ENCODE measurements at places on chromosomes 13 and 19. TPM values are rescaled to one million over a fixed set of nuclear protein-coding genes. Genes with fewer than 3 reads are reported as not detected.
A peak's percentile ranks its signal among the peaks of the same experiment; 100 is the strongest.

The NLRP4 gene
- total RNA-seq, result not detected

The KIRREL2 gene
- not detected for total RNA-seq

The ZNF780B gene
- 21.2 TPM for total RNA-seq

DNA sequence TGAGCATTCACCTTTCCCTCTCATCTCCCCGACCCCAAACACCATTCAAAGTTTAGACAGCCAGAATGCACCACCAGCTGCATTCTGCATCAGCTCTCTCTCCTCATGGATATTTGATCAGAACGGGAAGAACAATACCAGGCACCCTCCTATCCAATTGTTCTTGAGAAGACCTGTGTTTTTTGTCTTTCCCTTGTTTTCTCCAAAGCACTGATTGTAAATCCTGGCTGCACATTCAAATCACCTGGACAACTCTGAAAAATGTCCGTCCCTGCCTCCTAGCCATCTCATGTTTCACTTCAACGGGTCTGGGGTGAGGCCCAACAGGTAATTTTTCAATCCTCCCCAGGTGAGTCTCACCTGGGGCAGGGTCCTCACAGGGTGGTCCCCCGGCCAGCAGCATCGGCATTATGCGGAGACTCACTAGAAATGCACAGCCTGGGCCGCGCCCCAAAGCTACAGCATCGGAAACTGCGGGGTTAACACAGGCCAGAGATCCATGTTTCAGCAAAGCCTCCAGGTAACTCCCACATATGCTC lies 5.5 kb downstream of the IRS2 start:
- H3K36me3 ChIP-seq, result peaks cover 35% of the 10 kb centered on the region
- peak overlapping the region; percentile 34 for H3K27ac ChIP-seq
- H3K4me3 ChIP-seq, result peak overlapping the region; percentile 80
- peaks cover 63% of the 10 kb centered on the region for H3K4me1 ChIP-seq

The UBL3 gene
- 24.4 TPM for total RNA-seq

- H3K4me3 ChIP-seq, result no peak overlapping the region
- H3K27me3 ChIP-seq, result no peaks in the 10 kb centered on the region
- H3K36me3 ChIP-seq, result no peaks in the 10 kb centered on the region
- no peak overlapping the region for H3K27ac ChIP-seq
- no peaks in the 10 kb centered on the region for H3K4me1 ChIP-seq
- DNase-seq, result no peak
Measured at GRCh38 chr13:51148952-51149573, 38.0 kb upstream of the C13orf42 start.

The ZNF428 gene
- total RNA-seq, result 24.1 TPM

GRCh38 chr13:42405665-42406390 lies 133.9 kb downstream of the AKAP11 start:
- H3K27ac ChIP-seq, result no peak overlapping the region
- H3K27me3 ChIP-seq, result no peaks in the 10 kb centered on the region
- no peak for DNase-seq
- H3K4me3 ChIP-seq, result no peak overlapping the region
- H3K36me3 ChIP-seq, result no peaks in the 10 kb centered on the region

- H3K36me3 ChIP-seq, result no peaks in the 10 kb centered on the region
- peak overlapping the region; percentile 16 for H3K4me3 ChIP-seq
- peak; percentile 85 for DNase-seq
- no peaks in the 10 kb centered on the region for H3K27me3 ChIP-seq
- H3K27ac ChIP-seq, result no peak overlapping the region
- peaks cover 14% of the 10 kb centered on the region for H3K4me1 ChIP-seq
Measured at GRCh38 chr19:3154957-3155736, 19.3 kb downstream of the GNA15 start.

GRCh38 chr19:3210347-3211017 lies 14.0 kb upstream of the CELF5 start:
- DNase-seq, result no peak
- H3K36me3 ChIP-seq, result peaks cover 14% of the 10 kb centered on the region
- no peak overlapping the region for H3K4me3 ChIP-seq
- H3K27ac ChIP-seq, result no peak overlapping the region
- H3K4me1 ChIP-seq, result no peaks in the 10 kb centered on the region
- no peaks in the 10 kb centered on the region for H3K27me3 ChIP-seq

The CACNG6 gene
- not detected for total RNA-seq

The SIGLEC12 gene
- not detected for total RNA-seq

DNA sequence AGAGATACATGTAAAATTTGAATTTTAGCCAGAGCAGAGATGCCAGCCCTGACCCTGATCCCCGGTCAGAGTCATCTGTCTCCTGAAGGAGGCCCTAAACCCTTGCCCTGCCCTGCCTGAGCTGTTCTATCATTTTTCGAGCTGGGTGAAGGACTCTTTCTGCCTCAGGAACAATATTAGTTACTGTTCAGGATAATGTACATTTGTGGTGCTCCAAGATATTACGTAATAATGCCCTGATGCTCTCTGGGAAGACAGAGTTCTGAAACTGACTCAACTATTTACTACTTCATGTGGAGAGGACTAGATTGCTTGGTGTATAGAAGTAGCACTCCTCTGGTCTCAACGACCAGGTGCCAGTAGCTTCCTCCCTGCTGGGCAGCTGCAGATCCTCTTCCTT lies 37.9 kb upstream of the UBL3 start:
- H3K4me1 ChIP-seq, result no peaks in the 10 kb centered on the region
- no peaks in the 10 kb centered on the region for H3K27me3 ChIP-seq
- no peak overlapping the region for H3K27ac ChIP-seq
- DNase-seq, result no peak

The IQCN gene
- total RNA-seq, result 29.2 TPM

GRCh38 chr13:26562512-26562890 lies 5.0 kb downstream of the WASF3 start:
- H3K27ac ChIP-seq, result peak overlapping the region; percentile 77
- H3K4me1 ChIP-seq, result peaks cover 20% of the 10 kb centered on the region
- H3K4me3 ChIP-seq, result peak overlapping the region; percentile 10
- no peaks in the 10 kb centered on the region for H3K27me3 ChIP-seq
- no peak for DNase-seq

DNA sequence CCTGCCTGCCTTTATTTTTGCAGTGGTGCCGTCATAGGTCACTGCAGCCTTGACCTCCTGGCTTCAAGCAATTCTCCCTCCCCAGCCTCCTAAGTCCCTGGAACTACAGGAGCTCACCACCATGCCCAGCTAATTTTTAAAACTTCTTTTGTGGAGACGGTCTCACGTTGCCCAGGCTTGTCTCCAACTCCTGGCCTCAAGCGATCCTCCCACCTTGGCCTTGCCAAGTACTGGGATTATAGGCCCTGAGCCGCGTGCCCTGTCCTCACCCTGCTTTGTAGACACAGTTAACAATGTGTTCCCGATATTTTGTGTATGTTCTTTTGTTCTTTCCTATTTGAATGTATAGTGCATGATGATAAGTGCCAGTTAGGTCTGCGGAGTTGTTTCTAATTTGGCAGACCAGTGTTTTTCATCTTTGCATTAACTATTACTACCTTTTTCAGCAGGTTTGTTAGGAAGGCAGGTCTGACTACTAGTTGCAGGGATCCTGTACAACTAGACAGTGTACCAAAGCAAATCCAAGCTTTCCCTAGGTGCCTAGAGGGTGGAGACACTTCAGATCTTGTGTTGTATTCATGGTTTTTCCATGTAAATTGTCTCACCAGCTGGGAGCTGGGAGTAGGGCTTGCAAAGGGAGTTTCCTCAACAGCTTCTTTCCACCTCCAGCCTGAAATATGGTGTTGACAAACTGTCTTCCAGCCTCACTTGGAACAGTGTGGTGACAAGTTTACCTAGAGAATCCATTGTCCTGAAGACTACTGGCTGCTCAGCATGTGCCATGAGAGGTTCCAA lies 9.5 kb upstream of the WTIP start:
- H3K36me3 ChIP-seq, result peaks cover 25% of the 10 kb centered on the region
- peaks cover 18% of the 10 kb centered on the region for H3K4me1 ChIP-seq
- no peaks in the 10 kb centered on the region for H3K27me3 ChIP-seq
- H3K4me3 ChIP-seq, result no peak overlapping the region

GRCh38 chr13:30835442-30835841 lies 70.6 kb upstream of the MEDAG start:
- H3K4me1 ChIP-seq, result no peaks in the 10 kb centered on the region
- no peaks in the 10 kb centered on the region for H3K27me3 ChIP-seq
- no peak overlapping the region for H3K4me3 ChIP-seq
- DNase-seq, result no peak
- H3K36me3 ChIP-seq, result no peaks in the 10 kb centered on the region
- H3K27ac ChIP-seq, result no peak overlapping the region

The C2CD4C gene
- total RNA-seq, result 1.6 TPM

The ADPRHL1 gene
- total RNA-seq, result 11.8 TPM

The F10 gene
- 31.5 TPM for total RNA-seq

Data from thoracic aorta (tissue), 2 donors.